ENCODE measurements at places on chromosomes 13 and 19.

GRCh38 chr13:98039964-98040363, 86.5 kb downstream of the IPO5 start:
- no peak for DNase-seq

DNA sequence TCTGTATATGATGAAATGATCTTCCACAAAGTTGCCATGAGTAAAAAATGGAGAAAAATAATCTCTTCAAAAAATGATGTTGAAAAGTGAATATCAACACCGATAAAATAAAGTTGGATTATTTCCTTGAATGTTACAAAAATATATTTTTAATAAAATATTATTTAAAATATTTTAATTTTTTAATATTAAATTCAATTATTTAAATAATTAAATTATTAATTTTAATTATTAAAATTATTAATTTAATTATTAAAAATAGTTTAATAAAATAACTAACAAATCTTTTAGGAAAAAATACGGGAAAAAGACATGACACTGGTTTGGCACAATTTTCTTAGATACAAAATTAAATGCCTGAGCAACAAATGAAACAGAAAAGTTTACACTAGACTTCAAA, 21.3 kb downstream of the ZNF626 start:
- no peak for DNase-seq

DNA sequence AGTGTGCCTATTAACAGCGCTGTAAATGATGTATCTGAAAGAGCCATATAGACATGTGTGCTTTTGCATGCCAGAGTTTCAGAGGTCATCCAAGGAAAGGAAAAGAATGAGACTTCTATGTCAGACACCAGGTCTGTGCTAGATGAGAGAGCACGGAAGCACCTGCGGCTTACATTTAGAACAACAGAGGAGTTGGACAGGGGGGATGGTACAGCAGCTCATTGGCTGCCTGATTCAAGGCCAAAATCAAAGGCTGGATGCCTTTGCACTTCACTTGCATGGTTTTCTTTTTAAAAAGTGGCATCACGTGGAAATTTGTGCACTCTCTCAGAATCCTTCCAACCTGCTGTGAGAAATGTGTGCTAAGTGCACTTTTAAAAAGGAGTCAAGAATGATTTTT, 32.8 kb upstream of the AMER2 start:
- no peak for DNase-seq

GRCh38 chr19:33311326-33311682, 9.0 kb upstream of the CEBPA start:
- DNase-seq = no peak

- DNase-seq = no peak
These were observed 113.9 kb downstream of the OXGR1 start for GRCh38 chr13:96880419-96880818.

DNA sequence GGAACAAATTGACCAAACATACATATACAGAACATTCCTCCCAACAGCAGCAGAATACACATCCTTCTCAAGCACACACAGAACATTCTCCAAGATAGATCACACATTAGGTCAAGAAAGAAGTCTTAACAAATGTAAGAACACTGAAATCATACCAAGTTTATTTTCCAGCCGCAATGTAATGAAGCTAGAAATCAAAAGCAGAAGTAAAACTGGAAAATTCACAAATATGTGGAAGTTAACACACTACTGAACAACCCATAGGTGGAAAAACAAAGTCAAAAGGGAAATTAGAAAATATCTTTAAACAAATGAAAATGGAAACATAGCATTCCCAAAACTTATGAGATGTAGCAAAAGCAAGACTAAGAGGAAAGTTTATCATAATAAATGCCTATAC, 692.6 kb downstream of the DIAPH3 start:
- DNase-seq = no peak

- DNase-seq = peak; percentile 68
These were observed 74.9 kb upstream of the WASF3 start for GRCh38 chr13:26482451-26483197.

GRCh38 chr13:112454648-112455334, 78.6 kb downstream of the SPACA7 start:
- no peak for DNase-seq

DNA sequence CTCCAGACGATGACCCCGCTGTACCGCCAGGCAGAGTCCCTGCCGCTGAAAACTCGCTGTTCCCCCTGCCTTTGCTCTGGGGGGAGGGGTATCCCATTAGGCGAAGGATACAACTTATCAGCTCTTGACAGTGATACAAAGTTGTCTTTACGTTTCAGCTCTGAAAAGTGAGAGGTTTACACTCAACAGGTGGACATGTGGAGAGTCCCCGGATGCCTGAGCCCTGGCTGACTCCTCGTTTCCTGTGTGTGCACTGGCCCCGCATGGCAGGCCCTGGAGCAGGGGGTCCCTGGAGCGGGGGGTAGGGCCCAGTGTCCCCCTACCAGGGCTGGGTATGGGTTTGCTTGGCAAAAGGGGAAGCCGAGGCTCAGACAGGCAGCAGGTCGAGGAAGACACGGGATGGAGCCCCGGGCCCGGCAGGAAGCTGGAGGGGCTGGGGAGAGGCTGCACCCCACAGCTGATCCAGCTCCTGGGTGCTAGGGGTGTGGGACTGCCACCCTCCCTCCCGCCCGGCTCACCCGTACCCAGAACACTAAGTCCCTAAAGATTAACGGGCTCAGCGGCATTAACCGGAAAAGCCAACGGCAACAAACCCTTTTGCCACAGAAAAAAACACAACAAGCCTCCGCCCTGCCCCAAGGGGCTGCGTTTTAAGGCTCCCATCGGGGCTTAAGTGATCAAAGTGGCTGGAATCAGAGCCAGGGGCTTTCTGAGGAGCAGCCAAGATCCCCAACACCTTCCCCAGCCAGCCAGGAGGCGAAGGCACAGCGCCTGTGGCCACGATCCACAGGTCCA, 5.6 kb downstream of the TCF3 start:
- no peak for DNase-seq

GRCh38 chr13:100542826-100543156, 45.8 kb downstream of the GGACT start:
- DNase-seq = peak; percentile 41

- DNase-seq = peak; percentile 24
These were observed 9.5 kb upstream of the LILRB4 start for GRCh38 chr19:54653181-54653809.

GRCh38 chr13:20190481-20191310, 2.0 kb downstream of the GJB2 start:
- DNase-seq = no peak

DNA sequence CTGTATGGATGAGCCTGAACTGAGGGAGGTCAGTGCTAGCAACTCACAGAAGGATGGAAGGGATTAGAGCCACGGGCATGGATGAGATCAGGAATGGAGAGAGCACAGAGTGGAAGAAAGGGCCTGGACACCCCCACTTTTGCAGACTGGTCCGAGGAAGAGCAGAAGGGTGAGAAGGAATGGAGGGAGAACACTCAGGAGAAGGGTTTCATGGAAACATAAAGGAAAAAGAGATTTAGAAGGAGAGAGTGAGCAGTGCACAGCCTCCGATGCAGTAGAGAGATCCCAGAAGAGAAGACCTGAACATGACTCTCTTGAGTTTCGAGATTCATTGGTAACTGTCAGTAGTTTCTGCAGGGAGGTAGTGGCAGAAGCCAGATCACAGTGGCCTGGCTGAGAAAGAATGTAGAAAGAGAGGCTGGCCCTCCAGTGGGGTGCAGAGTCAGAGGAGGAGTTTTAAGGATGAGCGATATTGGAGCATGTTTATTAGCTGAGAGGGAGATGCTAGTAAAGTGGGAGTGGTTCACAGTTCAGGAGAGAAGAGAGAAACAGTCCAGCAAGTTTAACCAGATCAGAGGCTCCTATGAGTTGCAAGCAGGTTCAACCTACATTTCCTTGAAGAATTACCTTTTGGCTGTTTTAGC, 108.9 kb downstream of the ZAR1L start:
- no peak for DNase-seq

DNA sequence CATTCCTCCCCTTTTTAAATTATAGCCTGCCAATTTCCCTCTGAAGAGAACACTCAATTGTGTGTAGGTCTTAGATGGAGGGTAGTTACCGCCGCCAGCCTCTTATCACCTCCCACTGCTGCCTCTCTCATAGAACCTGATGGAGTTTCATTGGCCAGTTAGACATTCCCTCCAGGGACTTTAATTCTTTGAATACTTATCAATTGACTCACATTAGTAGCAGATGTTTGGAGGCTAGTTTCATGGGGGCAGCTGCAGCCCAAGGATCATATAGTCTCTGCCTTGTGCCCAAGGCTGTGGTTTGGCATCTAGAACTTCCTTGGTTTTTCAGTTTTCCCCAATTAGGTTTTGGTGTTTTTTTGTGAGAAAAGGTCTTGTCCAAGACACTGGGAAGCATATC, 318.9 kb upstream of the HTR2A start:
- DNase-seq = no peak

- DNase-seq = no peak
These were observed 15.1 kb upstream of the N4BP2L2 start for GRCh38 chr13:32553720-32554119.

DNA sequence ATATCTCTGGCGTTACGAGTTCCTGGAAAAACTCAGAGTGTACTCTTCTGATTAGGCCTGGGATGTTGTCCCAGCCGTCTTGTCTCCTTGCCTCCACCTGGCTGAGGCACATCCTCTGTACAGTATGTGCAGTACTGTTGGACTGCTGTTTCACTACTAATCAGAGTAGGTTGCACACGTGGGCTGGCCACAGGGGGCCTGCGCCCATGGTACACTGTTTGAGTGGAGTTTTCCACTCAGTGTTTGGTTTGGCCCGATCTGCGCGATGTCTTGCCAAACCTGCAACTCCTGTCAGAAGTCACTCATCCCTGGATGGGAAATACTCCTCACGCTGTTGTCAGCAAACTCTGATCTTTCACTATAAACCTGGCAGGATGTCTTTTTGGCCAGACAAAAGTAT, 189.6 kb upstream of the CSNK1A1L start:
- no peak for DNase-seq

DNA sequence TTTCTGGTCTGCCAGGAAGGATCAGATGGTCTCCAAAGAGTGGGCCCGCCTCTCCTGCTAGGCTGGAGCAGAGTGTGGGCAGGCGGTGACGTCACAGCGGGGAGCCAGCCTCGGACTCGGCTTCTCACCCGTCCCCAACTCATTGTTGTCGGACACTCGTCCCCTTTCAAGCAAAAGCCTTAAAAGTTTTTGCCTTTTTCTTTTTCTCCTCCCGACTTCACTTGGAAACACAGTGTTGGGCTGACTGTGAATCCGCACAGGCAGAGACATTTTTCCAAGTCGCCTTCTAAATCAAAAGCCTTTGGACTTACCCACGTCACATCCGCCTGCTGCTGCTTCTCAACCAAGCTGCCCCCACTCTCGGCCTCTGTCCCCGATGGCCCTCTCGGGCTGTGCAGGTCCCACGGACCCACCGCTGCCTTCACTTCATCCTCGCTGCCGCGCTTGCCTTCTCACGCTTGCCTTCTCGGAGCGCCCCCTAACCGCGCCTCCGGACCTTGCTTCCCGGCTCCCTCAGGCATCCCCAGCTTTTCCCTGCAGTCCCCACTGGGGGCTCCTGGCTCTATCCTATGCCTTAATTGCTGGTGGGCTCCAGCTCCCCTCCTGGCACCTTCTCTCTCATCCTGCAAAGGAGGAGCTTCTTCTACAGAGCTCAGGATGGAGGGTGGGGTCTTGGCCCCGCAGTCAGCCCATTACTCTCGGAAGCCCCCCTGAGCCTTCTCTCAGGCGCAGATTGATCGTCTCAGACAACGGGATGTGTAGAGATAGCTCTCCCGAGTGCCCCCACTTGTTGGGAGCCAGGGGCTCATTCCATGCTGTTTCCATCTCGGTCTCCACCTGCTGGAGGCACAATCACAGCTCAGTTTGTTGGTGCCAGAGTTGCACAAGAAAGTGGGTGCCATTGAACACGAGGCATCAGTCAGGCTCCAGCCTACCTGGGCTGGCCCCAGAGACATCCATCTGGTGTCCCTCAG, 3.9 kb upstream of the ZNF135 start:
- DNase-seq = no peak

DNA sequence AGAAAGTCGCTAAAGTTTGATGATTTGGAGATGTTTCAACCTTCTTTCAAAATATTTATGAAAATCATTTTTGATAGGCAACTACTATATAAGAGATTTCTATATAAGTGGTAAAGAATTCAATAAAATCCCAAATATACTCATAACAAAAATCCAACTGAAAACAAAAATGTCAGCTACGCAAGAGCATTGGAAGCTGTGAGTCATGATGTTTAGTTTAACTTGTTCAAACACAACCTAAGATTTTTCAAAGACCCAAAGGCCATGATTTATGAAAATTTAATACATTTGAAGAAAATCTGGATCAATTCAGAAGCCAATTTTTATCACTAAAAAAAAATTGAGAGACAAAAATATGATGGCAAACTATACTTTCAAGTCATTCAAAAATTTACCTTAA, 226.6 kb downstream of the MZT1 start:
- DNase-seq = no peak

- no peak for DNase-seq
These were observed 81.6 kb upstream of the CSNK1A1L start for GRCh38 chr13:37187105-37187504.

DNA sequence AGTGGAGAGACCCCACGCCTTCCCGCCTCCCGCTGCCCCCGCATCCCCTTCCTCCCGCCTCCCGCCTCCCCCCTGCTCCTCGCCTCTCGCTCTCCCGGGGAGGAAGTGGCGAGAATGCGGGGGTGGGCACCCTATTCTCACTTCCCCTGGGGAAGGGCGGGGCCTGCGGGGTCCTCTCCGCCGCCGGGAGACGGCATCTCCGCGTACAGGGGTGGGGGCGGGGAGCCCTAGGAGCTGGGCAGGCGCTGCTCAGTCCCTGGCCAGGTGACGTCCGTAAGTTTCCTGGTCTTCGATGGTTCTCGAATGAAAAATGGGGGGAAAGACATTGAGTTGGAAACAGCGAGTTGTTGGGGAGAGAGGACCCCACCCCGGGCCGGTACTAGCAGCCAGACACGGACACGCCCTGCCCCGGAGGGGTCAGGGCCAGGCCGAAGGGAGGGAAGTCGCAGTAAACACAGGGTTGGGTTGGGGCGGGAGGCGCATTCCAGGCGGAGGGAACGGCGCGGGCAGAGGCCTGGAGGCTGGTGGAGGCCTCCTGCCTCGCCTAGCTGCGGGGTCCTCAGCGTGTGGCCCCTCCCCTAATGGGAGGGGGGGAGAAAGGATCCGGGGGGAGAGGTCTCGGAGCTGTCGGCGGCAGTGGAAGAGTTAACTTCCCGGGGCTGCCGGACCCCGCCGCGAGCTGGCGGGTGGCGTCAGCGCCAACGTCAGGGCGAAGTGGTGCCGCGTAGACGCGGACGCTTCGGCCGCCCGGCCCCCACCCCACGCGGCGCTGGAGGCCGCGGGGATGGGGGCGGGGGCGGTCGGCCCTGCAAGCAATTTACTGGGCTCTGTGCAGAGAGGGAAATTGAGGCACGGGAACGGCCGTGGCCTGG, 10.4 kb upstream of the JUND start:
- DNase-seq = peak; percentile 73

DNA sequence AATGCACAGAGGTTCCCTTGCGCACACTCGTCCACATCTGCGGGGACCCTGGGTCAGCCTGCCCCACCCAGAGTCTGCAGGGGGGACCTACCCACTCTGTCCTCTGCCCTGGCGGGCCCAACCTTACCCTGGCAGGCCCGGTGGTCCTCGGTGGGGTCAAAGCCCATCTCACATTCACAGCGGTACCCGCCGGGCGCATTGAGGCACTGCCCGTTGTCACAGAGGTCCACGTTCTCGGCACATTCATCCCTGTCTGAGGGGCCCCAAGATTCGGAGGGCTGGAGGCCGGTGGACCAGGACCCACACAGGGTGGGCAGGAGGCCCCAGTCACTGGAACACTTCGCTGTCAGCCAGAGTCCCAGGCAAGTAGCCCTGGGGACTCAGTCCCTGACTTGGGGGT, 38.5 kb downstream of the FBN3 start:
- DNase-seq = no peak

Measured in CD4-positive, alpha-beta T cell treated with Interleukin-4 for 4 hours (primary cell).